ENCODE measurements at places on chromosomes 4 and X. TPM values are rescaled to one million over a fixed set of nuclear protein-coding genes. Genes with fewer than 3 reads are reported as not detected.

Gene TLL1
- not detected for total RNA-seq

Gene TMPRSS11B
- not detected for total RNA-seq

Gene MGARP
- 0.35 TPM for total RNA-seq

Gene GPAT3
- total RNA-seq: 14.9 TPM

Gene SSX2
- 87.5 TPM for total RNA-seq

Gene ODAPH
- total RNA-seq: not detected

Gene SEL1L3
- total RNA-seq: 21.3 TPM

Gene MTNR1A
- not detected for total RNA-seq

Gene MSANTD1
- 0.09 TPM for total RNA-seq

Gene IL9R
- total RNA-seq: 2.2 TPM

Gene CCNA2
- 147 TPM for total RNA-seq

Gene ASB12
- total RNA-seq: 0.18 TPM

Gene GPR50
- total RNA-seq: 0.11 TPM

Gene SSX1
- total RNA-seq: 137 TPM

Gene SLC25A5
- 762 TPM for total RNA-seq

Gene HSFX3
- not detected for total RNA-seq

Gene PRSS12
- total RNA-seq: not detected

Gene PABPC1L2B
- total RNA-seq: not detected

Gene GNL3L
- total RNA-seq: 73.1 TPM

Gene HSFX1
- not detected for total RNA-seq

Gene HEPH
- total RNA-seq: 55.8 TPM

Gene CHRDL1
- not detected for total RNA-seq

Gene SRPK3
- 0.04 TPM for total RNA-seq

Gene DDX60
- 0.13 TPM for total RNA-seq

Gene SLIT2
- total RNA-seq: 6.3 TPM

Gene MAGED4
- not detected for total RNA-seq

Gene FAM13A
- total RNA-seq: 14.1 TPM

Gene CENPVL2
- not detected for total RNA-seq

Gene GIMD1
- not detected for total RNA-seq

Gene KLB
- total RNA-seq: not detected

Gene ZBTB33
- total RNA-seq: 21.3 TPM

Gene ZMAT1
- total RNA-seq: 0.04 TPM

Gene RFC1
- total RNA-seq: 45.2 TPM
